ENCODE measurements at places on chromosomes 5 and 9.

DNA sequence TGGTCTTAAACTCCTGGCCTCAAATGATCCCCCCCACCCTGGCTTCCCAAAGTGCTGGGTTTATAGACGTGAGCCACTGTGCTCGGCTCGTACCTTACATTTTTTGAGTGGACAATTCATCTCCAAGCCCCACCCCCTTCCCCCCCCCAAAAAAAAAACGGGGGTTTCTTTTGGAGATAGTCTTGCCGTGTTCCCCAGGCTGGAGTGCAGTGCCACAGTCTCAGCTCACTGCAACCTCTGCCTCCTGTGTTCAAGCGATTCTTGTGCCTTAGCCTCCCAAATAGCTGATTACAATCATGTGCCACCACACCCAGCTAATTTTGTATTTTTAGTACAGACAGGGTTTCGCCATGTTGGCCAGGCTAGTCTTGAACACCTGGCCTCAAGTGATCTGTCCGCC is 31.3 kb downstream of the ANKHD1 start:
- no peak for DNase-seq

DNA sequence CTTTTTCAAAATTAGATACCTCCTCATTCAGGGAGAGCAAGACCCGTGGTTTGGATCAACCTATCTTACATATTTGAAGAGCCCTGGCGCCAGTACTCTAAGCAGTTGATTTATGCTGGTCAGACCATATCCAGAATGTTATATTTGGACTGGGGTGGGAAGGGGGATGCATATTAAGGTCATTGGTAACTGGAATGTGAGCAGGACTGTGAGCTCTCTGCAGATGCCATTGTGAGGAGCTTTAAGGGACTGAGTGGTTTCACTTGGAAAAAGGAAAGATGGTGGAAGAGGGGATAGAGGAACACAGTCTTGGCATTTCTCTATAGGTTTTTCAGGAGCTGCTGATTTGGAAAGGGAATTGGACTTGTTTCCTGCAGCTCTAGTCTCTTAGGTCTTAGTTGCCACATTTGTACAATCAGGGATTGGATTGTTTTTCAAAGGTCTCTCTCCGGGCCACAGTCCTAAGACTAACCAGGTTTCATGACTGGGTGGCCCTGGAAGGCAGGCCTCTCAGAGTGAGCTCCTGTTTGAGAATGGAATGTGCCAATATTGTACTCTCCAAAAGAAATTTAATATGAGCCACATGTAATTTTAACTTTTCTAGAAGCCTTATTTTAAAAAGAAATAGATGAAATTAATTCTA is 25.8 kb upstream of the F2R start:
- DNase-seq, result no peak

GRCh38 chr9:118954857-118955256 is 414.4 kb downstream of the BRINP1 start:
- DNase-seq, result no peak

GRCh38 chr9:30197954-30198353 is 2186.5 kb upstream of the ACO1 start:
- no peak for DNase-seq

- no peak for DNase-seq
These were observed 203.2 kb upstream of the IRX1 start for GRCh38 chr5:3392306-3392939.

GRCh38 chr5:179422213-179422855 is 77.1 kb upstream of the ADAMTS2 start:
- DNase-seq, result no peak

- DNase-seq, result no peak
These were observed 62.6 kb upstream of the IER5L start for GRCh38 chr9:129240581-129241211.

- DNase-seq, result no peak
These were observed 63.8 kb downstream of the SNCAIP start for GRCh38 chr5:122375801-122376200.

Measured in esophagus squamous epithelium (tissue), 5 donors.